ENCODE measurements at places on chromosomes 12 and 14. TPM values are rescaled to one million over a fixed set of nuclear protein-coding genes. Genes with fewer than 3 reads are reported as not detected.

RPL6 gene
- 343 TPM for total RNA-seq

SMAGP gene
- 12.2 TPM for total RNA-seq

MUCL1 gene
- not detected for total RNA-seq

OR9K2 gene
- total RNA-seq, result 0.39 TPM

SLC38A4 gene
- 1.3 TPM for total RNA-seq

IRAK3 gene
- total RNA-seq, result 7.0 TPM

C14orf180 gene
- total RNA-seq, result 0.16 TPM

ACOT6 gene
- total RNA-seq, result 1.2 TPM

CCDC184 gene
- 6.9 TPM for total RNA-seq

NID2 gene
- total RNA-seq, result 5.3 TPM

Measured in testis (tissue), 5 donors.